ENCODE measurements at places on chromosomes 7 and 10. TPM values are rescaled to one million over a fixed set of nuclear protein-coding genes. Genes with fewer than 3 reads are reported as not detected.

The SPAG6 gene
- polyA plus RNA-seq, result 0.54 TPM

The PAXIP1 gene
- 9.2 TPM for polyA plus RNA-seq

The AZGP1 gene
- polyA plus RNA-seq, result 0.15 TPM

GRCh38 chr10:106548832-106549231 lies 615.7 kb downstream of the SORCS1 start:
- no peaks in the 10 kb centered on the region for H3K36me3 ChIP-seq
- H3K27me3 ChIP-seq, result no peaks in the 10 kb centered on the region
- no peak overlapping the region for H3K27ac ChIP-seq

- H3K27me3 ChIP-seq, result no peaks in the 10 kb centered on the region
- H3K4me1 ChIP-seq, result no peaks in the 10 kb centered on the region
- no peak for DNase-seq
- no peak overlapping the region for H3K27ac ChIP-seq
- no peaks in the 10 kb centered on the region for H3K36me3 ChIP-seq
Measured at GRCh38 chr10:96756111-96756903, 36.0 kb upstream of the PIK3AP1 start.

DNA sequence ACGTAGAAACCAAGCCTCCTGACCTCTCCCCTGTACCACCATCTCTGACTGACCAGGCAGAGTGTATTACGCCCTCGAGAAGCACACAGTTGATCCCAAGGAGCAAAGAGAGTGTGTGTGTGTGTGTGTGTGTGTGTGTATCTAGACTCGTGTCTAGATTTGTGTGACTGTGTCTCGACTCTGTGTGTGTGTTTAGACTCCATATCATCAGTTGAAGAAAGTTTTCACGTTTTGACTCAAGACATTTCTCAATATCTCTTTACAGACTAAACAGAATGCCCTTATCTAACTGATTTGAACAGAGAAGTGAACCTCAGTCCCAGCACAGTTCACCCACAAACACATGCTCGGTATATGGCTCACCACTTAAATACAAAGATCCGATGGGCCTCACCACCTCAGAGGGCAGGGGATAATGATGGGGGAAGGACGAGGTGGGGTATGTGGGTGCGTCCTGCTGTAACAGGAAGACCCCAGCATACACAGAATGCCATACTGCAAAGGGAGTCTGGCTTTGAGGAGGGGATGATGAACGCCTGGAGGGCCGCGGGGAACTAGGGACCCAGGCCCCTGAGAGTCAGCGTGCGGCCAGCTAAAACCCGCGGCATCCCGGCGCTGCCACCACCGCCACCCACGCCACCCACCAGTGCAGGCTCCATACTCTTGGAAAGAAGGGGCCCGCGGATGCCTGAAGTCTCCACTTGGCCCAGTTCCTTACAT lies 780 bp downstream of the ALDH18A1 start:
- peaks cover 23% of the 10 kb centered on the region for H3K36me3 ChIP-seq
- H3K4me1 ChIP-seq, result peaks cover 2% of the 10 kb centered on the region
- DNase-seq, result peak; percentile 17
- H3K27ac ChIP-seq, result peak overlapping the region; percentile 47

DNA sequence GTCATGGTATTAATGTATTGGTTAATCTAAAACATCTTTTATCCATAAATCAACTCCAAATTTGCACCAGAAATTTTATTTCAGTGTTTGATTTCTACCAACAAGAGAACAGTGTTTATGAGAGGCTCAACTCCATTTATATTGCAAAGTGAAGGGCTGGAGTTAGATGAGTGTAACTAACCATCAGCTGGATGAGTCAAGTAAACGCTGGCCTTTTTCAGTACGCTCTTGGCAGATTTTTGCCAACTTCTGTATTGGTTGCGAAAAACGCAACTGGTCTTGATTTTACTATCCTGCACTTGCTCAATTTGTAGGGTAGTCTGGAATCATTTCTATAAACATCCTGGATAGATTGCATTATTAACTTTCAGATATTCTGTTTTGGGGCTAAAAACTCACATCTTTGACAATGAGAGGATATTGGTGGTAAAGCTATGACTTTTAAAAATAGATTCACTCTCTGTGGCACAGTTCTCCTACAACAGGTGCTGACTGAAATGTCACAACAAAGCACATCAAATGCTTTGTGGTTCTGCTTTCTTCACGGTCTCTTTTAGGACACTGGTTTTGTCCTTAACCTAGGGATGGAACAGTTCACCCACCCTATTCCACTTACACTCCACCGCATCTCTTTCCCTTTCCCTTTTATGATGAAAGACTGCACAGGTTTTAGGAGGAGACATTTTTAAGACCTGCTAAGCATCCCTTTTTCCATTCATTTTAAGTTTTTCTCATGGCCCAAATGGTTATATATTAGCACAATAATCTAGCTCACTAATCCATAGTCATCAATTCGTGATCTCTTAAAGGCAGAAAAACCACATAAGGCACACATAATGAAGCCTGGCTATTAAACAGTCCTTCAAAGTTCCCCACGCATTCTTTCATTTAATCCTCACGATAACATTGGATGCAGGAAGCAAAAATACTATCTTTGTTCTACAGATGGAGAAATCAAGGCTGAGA lies 12.8 kb downstream of the CACNA2D1 start:
- no peak for DNase-seq
- no peaks in the 10 kb centered on the region for H3K27me3 ChIP-seq
- H3K27ac ChIP-seq, result no peak overlapping the region
- peaks cover 11% of the 10 kb centered on the region for H3K4me1 ChIP-seq
- no peaks in the 10 kb centered on the region for H3K36me3 ChIP-seq

- H3K36me3 ChIP-seq, result no peaks in the 10 kb centered on the region
- H3K4me3 ChIP-seq, result peak overlapping the region; percentile 70
- H3K27me3 ChIP-seq, result no peaks in the 10 kb centered on the region
- DNase-seq, result peak; percentile 68
- no peaks in the 10 kb centered on the region for H3K4me1 ChIP-seq
Measured at GRCh38 chr7:154927624-154928125, 75.2 kb downstream of the PAXIP1 start.

- no peaks in the 10 kb centered on the region for H3K4me1 ChIP-seq
- H3K27me3 ChIP-seq, result no peaks in the 10 kb centered on the region
- peak; percentile 10 for DNase-seq
- no peaks in the 10 kb centered on the region for H3K36me3 ChIP-seq
- H3K27ac ChIP-seq, result no peak overlapping the region
Measured at GRCh38 chr10:53453196-53453595, 680.6 kb upstream of the MBL2 start.

- H3K4me1 ChIP-seq, result peaks cover 17% of the 10 kb centered on the region
- no peaks in the 10 kb centered on the region for H3K27me3 ChIP-seq
- DNase-seq, result peak; percentile 99
- H3K36me3 ChIP-seq, result no peaks in the 10 kb centered on the region
- no peak within 1 kb of the TSS for H3K27ac ChIP-seq
Measured at GRCh38 chr10:132186488-132187429, at the start of gene DPYSL4. Gene DPYSL4 (plus strand): TSS chr10:132186948. CDS start chr10:132187064, 116 bp downstream.

- no peaks in the 10 kb centered on the region for H3K4me1 ChIP-seq
- H3K27me3 ChIP-seq, result no peaks in the 10 kb centered on the region
- H3K27ac ChIP-seq, result peak overlapping the region; percentile 34
Measured at GRCh38 chr7:22141355-22141754, 195.7 kb upstream of the CDCA7L start.

Data from SK-N-SH (cell line).